ENCODE measurements at places on chromosomes 16 and 17.

GRCh38 chr16:3488801-3489200 is 6.5 kb downstream of the C16orf90 start:
- DNase-seq: no peak

DNA sequence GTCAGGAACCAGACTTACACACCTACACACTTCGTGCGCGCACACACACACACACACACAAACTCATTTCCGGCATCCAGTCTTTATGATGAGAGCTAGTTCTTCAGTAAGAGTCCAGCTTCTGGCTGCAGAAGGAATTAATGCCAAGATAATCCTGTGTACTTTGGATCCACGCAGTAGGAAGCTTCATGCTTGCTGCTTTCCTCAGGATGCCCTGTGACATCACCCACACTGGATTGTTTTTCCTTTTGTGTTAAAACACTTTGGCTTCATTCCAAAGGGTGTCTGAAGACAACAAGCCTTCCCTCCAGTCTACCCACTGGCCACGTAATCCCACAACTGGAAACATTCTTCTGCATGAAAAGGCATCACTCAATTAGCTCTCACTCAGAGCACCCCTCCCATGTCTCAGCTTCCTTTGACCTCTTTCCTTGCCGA is 35.4 kb downstream of the KCNJ16 start:
- DNase-seq: no peak

GRCh38 chr17:48575066-48575582 is 3.0 kb downstream of the HOXB4 start:
- no peak for DNase-seq

GRCh38 chr16:12614662-12615278 is 188.9 kb downstream of the CPPED1 start:
- no peak for DNase-seq

GRCh38 chr16:89361751-89362539 is 128.4 kb downstream of the ANKRD11 start:
- no peak for DNase-seq
